Progenitor cell of endocrine pancreas (in vitro differentiated cells): ENCODE measurements at places on chromosomes 12 and 14. TPM values are rescaled to one million over a fixed set of nuclear protein-coding genes. Genes with fewer than 3 reads are reported as not detected.

Gene NID2
- total RNA-seq, result 2.1 and 3.3 TPM in 2 replicates

Gene B3GNT4
- total RNA-seq, result 0.27 and 0.91 TPM in 2 replicates

Gene GPRC5D
- not detected in 2 replicates for total RNA-seq

Gene CLEC6A
- total RNA-seq, result not detected in 2 replicates

Gene CACNA2D4
- 0.34 and 0.58 TPM in 2 replicates for total RNA-seq

Gene PMCH
- not detected in 2 replicates for total RNA-seq

Gene IAPP
- 0.24 TPM in 1 of 2 replicates, not detected in the other for total RNA-seq

Gene ADGRD1
- 4.0 and 6.6 TPM in 2 replicates for total RNA-seq

Gene RNASE7
- total RNA-seq, result not detected in 2 replicates

Gene TSHR
- 0.24 TPM in 1 of 2 replicates, not detected in the other for total RNA-seq

- no peaks in the 10 kb centered on the region for H3K36me3 ChIP-seq
- no peak for DNase-seq
- H3K4me3 ChIP-seq, result no peak overlapping the region
- H3K27ac ChIP-seq, result no peak overlapping the region
These were observed 99.3 kb upstream of the SFSWAP start for GRCh38 chr12:131611416-131612091.

- H3K4me3 ChIP-seq, result no peak overlapping the region
- H3K27me3 ChIP-seq, result no peaks in the 10 kb centered on the region
- H3K4me1 ChIP-seq, result peaks cover under 1% of the 10 kb centered on the region
These were observed 225.4 kb downstream of the KLHL28 start for GRCh38 chr14:44736326-44736725.

GRCh38 chr14:22896356-22896755, 13.3 kb downstream of the REM2 start:
- H3K27ac ChIP-seq, result no peak overlapping the region
- H3K36me3 ChIP-seq, result peaks cover 11% of the 10 kb centered on the region
- H3K27me3 ChIP-seq, result no peaks in the 10 kb centered on the region
- H3K4me3 ChIP-seq, result no peak overlapping the region

DNA sequence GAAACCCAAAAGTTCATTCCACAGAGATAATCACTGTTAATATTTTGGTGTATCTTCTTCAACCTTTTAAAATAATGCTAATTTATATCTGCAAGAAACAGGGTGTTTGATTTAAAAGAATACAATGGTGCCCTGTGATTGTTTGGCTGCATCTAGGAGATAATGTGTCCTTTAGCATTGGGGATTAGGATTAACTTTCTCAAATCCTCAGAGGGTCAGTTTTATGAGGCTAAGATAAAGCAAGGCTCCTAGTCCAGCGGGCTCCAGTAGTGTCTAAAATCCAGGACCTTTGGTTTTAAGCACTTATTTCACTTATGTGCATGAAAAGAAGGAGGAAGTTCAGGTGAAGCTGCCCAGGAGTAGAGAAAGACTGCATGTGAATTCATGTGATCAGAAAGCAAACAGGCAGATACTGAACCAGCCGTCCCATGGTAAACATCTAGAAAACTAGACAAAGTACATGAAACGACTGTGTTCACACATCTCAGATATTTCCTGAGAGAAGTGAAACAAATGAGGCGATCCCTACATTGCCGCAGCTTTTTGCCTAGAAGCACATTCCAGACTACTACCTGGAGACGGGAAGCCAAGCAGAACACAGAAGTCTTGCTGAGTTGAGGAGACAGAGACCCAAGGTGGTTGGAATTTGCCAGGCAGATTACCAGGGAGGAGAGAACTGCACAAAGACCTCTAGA, 129.1 kb upstream of the MAX start:
- peak overlapping the region; percentile 16 for H3K27ac ChIP-seq
- no peak overlapping the region for H3K4me3 ChIP-seq
- H3K36me3 ChIP-seq, result no peaks in the 10 kb centered on the region
- no peak for DNase-seq
- H3K27me3 ChIP-seq, result peaks cover 2% of the 10 kb centered on the region

DNA sequence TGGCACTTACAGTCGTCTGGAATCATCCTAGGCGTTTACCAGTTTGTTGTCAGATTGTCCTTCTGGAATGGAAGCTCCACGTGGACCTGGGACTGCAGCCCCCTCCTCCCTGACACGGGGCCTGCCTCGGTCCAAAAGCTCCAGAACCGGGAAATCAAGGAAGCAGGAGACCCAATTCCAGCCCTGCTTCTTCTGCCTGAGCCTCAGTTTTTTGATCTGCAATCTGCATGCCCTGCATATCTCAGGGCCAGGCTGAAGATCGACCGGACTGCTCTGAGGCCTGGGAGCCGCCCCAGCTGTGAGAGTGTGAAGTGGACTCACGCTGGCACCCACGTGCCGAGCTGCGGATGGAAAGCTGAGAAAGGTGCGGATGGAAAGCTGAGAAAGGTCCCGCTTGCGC, 98.6 kb downstream of the SETD3 start:
- H3K27ac ChIP-seq, result no peak overlapping the region
- H3K27me3 ChIP-seq, result peaks cover 34% of the 10 kb centered on the region
- H3K4me3 ChIP-seq, result no peak overlapping the region

- H3K4me1 ChIP-seq, result peaks cover 6% of the 10 kb centered on the region
- peaks cover 5% of the 10 kb centered on the region for H3K36me3 ChIP-seq
- no peak overlapping the region for H3K27ac ChIP-seq
- no peaks in the 10 kb centered on the region for H3K27me3 ChIP-seq
These were observed 22.9 kb upstream of the CATSPERB start for GRCh38 chr14:91754819-91755218.

DNA sequence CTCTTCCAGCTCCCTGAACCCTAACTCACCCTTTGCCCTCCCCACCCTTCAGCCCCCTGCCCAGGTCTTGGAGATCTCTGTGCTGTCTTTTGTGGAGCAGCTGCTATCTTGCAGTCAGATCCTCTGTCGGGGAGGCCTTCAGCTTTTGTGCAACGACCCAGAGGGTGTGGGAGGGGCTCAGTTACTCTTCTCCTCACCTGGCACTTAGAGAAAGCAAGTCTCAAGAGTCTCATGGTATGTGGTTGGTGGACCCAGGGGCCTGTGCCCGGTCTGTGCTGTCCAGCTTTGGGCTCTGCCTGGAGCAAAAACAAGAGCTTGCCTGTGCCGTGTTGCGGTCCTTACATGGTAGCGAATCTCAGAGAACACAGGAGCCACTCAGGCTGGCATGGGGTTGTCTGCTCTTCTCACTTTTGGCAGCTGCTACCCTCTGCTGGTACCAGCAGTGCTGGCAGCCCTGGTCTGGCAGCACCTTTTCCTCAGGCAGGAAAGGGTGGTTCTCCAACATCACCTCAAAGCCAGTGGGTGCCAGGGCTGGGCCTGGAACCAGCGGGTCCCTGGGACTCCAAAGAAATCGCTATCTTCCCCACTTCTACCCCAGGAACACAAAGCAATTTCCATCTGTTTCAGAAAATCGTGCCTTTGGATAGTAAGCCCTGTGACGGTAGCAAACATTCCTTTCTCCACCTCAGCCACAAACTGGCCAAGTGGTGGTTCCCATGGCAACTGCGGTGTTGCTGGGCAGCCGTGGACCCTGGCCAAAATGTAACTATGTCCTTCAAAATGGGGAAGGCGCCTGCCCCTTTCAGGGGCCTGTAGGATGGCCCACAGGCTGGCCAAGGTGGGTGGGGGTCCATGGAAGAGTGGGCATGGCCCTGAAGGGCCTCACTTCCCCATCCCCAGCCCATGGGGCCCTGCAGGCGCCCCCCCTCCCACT, 90.0 kb downstream of the RIN3 start:
- no peak for DNase-seq
- peaks cover 1% of the 10 kb centered on the region for H3K36me3 ChIP-seq
- no peak overlapping the region for H3K4me3 ChIP-seq

DNA sequence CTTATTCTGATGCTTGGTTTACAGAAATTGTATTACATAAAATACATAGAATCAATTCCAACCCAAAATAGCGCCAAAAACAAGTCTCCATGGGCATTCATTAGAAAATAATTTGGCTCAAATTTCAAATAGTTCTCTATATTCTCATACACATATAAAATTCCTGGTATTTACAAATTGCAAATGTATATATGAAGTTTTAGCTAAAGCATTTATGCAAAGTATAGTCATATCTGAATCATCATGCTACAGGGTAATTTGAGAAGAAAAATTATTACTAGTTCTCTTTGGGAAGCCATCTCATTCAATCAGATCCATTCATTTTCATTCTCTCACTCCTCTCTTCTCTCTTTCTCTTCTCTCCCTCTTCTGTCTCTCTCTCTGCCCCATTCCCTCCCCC, 257.8 kb downstream of the DPF3 start:
- H3K4me1 ChIP-seq, result no peaks in the 10 kb centered on the region
- no peak overlapping the region for H3K4me3 ChIP-seq
- H3K36me3 ChIP-seq, result no peaks in the 10 kb centered on the region

DNA sequence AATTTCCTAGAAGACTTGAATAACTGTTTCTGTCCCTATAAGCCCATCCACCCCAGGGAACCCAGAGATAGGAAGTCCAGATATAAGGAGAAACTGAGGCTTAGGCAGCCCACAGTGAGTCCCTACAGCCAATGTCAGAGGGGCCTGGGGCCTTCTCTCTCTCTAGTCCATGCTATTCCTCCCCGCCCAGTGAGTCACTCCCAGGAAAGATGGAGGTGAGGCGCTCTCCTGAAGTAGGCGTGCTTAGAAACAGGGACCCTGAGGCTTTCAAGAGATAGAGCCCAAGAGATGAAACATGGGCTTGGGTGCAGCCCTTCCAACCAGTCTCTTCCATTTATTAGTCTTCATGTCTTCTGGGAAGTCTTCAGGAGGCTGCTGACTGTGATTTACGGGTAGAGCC, 2.3 kb upstream of the SMUG1 start:
- peaks cover 32% of the 10 kb centered on the region for H3K27me3 ChIP-seq
- no peak overlapping the region for H3K27ac ChIP-seq
- DNase-seq, result no peak
- no peaks in the 10 kb centered on the region for H3K36me3 ChIP-seq
- H3K4me1 ChIP-seq, result peaks cover 18% of the 10 kb centered on the region

GRCh38 chr12:106855221-106855758, 80.8 kb downstream of the RIC8B start:
- H3K36me3 ChIP-seq, result peaks cover 9% of the 10 kb centered on the region
- H3K27me3 ChIP-seq, result no peaks in the 10 kb centered on the region
- H3K27ac ChIP-seq, result no peak overlapping the region
- no peak for DNase-seq
- no peak overlapping the region for H3K4me3 ChIP-seq

- H3K27me3 ChIP-seq, result no peaks in the 10 kb centered on the region
- H3K36me3 ChIP-seq, result no peaks in the 10 kb centered on the region
- no peaks in the 10 kb centered on the region for H3K4me1 ChIP-seq
- no peak overlapping the region for H3K27ac ChIP-seq
- DNase-seq, result no peak
These were observed 4.3 kb downstream of the TEDC1 start for GRCh38 chr14:105495101-105495989.

- H3K27me3 ChIP-seq, result no peaks in the 10 kb centered on the region
- H3K4me3 ChIP-seq, result no peak overlapping the region
- H3K4me1 ChIP-seq, result no peaks in the 10 kb centered on the region
- H3K27ac ChIP-seq, result no peak overlapping the region
- no peaks in the 10 kb centered on the region for H3K36me3 ChIP-seq
These were observed 43.7 kb upstream of the ELK3 start for GRCh38 chr12:96150442-96150841.

DNA sequence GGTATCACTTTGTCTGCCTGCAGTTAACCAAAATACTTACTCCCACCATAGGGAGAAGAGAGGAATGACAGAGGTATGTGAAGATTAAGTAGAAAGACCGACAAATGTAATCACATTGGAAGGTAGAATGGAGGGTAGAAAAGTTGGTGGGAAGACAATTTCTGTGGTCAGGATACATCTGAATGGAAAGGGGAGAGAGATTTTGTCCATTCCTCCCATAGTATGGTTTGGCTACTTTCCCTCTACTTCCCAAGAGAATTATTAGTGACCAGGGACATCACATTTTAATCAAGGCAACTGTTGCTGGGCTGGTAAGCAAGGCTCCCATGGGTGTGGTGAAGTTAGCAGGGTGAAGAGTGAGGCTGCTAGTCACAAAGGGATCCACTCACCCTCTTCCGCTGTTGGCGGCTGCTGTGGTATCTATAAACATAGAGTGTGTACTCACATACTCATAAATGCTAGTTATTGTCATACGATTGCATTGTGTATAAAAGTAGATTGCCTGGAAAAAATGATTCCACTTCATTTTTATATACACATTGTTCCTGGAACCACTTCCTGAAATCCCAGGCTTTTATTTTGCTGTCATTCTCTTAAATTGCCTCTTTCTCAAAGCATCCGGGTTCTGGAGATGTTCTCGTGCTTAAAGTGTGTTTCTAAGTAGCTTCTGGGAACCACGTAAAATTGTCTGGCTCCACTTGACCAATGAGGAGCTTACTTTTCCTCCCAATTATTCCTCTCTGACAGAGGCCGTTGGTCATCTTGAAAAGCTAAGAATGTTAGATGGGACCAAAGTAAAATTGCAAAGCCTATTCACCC, 413.1 kb downstream of the ZFP36L1 start:
- DNase-seq, result no peak
- no peak overlapping the region for H3K27ac ChIP-seq
- H3K4me3 ChIP-seq, result no peak overlapping the region
- H3K36me3 ChIP-seq, result no peaks in the 10 kb centered on the region
- H3K4me1 ChIP-seq, result peaks cover 22% of the 10 kb centered on the region
- H3K27me3 ChIP-seq, result no peaks in the 10 kb centered on the region

DNA sequence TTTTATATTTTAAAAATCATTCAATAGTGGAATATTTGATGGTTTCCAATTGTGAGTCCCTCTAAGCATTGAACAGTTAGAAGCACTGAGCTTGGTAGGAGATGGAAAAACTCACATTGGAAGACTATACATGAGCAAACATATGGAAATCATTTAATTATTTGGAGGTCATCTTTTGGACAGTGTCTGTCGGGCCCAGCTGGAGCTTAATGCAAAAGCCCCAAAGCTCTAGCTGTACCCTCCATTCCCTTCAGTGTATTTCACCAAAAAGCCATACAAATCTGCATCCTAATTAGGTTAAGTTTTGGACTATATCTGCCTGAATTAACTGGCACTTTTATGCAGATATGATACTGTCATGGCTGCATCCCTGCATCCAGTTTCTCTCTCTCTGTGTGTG, 365.7 kb downstream of the FLRT2 start:
- no peak overlapping the region for H3K4me3 ChIP-seq
- DNase-seq, result no peak
- H3K27me3 ChIP-seq, result no peaks in the 10 kb centered on the region
- no peaks in the 10 kb centered on the region for H3K4me1 ChIP-seq

DNA sequence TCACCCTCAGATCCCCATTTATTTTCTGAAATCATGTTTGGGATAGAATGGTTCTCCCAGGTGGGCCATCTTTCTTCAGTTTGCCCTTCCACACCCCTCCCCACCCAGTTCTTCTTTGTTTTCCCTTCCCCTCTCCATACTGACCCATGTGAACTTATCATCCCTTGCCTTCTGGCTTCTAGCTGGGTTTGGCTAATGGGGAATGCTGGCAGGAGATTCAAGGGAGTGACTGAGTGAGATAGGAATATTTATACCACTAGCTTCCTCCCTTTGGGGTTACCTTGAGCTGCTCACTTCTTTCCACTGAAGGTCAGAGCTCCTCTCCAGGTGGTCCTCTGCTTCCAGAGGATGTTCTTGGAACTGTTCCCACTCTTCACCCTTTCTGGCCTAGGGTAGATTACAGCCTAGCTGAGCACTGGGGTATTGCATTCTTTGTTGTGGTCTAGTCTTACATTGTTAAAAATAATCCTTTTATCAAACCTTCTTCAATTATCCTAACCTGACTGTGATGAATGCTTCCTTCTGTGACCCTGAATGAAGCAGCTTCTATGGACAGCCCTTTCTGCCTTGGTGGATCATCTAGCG, 88.3 kb upstream of the ATP2B1 start:
- no peaks in the 10 kb centered on the region for H3K36me3 ChIP-seq
- H3K4me3 ChIP-seq, result no peak overlapping the region
- no peak for DNase-seq
- no peaks in the 10 kb centered on the region for H3K27me3 ChIP-seq

- H3K27me3 ChIP-seq, result no peaks in the 10 kb centered on the region
- peaks cover 27% of the 10 kb centered on the region for H3K4me1 ChIP-seq
- H3K4me3 ChIP-seq, result no peak overlapping the region
- peak overlapping the region; percentile 18 for H3K27ac ChIP-seq
- DNase-seq, result no peak
- no peaks in the 10 kb centered on the region for H3K36me3 ChIP-seq
These were observed 50.7 kb downstream of the SLC2A13 start for GRCh38 chr12:40055228-40055579.
